HEK293T (cell line): ENCODE measurements at places on chromosomes 4 and X.

DNA sequence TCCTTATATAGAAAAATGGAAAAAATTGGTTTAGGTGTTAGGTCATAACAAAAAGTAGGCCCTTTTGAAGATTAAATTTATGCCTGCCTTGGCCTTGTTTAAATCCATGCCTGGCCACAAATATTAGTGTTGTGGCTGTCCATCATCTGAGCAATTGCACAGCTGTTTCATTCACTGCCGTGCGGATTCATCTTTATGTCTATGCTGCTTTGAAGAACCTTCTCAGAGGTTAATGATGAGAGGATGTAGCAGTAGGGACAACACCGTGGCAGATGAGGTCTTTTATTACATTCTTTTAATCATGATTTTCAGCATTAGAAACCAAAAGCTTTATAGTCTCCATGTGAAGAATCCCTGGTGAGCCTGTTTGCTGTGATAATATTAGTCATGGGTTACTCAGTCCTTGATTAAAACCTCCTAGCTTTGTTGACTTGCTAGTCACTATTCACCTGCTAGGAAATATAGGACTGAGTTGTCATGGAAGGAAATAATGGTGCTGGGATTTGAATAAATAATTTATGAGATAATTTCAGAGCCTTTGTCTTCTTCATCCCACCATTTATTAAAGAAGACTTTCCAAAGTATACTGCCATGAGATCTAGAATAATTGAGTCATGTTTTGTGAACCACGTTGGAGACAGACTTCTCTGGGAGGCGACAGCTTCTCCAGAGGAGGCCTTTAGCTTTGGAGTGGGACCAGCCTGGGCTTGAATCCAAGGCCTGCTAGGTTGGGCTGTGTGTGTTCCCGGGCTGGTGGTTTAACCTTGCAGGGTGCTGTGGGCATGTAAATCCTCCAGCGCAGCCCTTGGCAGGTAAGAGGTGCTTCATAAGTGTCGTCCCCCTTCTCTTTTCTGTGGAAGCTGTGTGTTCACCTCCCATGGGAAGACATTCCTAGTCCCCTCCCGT lies 53.5 kb downstream of the PTTG2 start:
- no peak for DNase-seq

DNA sequence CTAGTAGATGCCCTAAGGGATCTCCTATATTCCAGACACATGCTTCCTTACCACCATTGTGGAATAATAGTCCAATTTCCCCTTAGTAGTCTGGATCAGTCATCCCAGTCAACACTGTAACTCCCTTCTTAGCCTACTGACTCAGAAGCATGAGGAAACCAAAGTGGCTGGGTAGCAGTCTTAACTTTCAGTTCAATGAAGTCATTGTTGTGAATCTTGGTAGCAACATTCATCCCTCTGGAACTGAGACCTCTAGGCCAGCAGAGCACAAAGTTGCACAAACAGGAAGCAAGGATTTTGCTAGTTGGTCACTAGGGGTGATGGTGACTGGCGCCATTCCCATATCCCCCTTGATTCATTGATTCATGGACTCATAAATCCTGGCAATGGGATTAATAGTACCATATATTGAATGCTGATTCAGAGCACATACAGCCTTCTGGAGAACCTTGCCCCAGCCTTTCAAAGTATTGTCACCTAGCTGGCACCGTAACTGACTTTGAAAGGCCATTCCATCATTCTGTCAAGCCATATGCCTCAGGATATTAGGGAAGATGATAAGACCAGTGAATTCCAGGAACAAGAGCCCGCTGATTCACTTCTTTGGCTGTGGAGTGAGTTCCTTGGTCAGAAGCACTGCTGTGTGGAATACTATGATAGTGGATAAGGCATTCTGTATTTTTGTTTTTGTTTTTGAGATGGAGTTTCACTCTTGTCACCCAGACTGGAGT lies 19.7 kb upstream of the GPAT3 start:
- no peak for DNase-seq

DNA sequence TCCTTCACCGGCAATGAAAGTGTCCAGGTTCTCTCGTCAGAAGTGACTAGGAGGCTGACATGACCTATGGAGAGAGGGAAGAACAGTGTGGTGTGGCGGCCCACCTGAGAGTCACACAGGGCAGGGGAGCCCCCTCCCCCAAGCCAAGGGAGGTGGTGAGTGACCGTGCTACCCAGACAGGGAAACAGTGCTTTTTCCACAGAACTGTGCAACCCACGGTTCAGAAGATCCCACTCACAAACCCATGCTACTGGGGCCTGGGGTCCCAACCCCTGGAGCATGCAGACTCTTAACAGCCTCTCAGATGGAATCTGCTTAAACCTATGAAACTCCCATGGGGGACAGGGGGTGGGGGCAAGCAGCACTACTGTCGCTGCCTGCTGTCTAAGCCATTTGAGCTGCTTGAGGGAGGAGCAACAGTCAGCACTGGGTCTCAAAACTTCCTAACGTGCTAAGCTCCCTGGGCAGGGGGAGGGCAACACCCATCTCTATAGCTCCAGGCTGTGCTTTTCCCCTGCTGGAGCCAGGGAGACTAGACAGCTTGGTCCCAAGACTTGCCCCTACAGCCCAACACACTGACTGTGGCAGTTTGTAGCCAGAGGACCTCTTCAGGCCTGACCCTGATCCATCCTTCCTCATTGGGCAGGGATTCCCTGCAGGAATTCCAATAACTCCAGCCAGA lies 850.4 kb upstream of the AADAT start:
- DNase-seq: no peak

GRCh38 chr4:67616478-67616877 lies 58.0 kb downstream of the STAP1 start:
- no peak for DNase-seq

GRCh38 chr4:32243926-32244325 lies 1523.8 kb downstream of the PCDH7 start:
- no peak for DNase-seq

GRCh38 chr4:48781968-48782367 lies 1.9 kb upstream of the FRYL start:
- DNase-seq: no peak

DNA sequence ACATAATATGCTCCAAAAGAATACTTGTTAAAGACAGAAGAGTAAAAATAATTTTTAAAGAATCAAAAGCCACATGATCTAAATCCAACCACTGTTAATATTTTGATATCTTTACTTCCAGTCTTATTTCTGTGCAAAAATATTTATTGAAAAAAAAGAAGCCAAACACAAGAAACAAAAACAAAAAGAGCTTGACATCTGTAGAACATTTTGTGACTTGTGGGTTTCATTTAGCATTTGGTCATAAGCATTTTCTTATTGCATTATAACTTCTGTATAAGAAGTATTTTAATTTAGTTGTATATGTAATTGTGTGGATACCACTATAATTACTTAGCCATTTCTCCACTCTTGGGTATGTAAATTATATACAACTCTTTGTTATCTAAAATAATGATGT lies 63.1 kb downstream of the DIPK2B start:
- DNase-seq: no peak

DNA sequence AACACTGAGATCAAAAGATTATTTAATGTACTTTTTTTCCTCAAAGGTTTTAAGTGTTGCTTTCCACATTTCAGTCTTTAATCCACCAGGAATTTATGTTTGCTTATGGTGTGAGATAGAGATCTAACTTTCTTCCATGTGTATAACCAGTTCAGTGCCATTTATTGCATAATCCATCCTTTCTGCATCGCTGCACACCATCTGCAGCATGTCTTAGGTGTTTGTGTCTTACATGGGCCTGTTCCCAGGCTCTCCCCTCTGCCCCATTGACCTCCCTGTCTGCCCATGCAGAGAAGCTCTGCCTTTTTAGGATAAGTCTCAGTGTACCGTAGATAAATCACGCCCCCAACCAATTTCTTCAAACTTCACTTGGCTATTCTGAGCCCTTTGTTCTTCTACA lies 30.3 kb downstream of the NSDHL start:
- DNase-seq: no peak

GRCh38 chrX:48541140-48541814 lies 1.8 kb downstream of the TBC1D25 start:
- no peak for DNase-seq

- no peak for DNase-seq
Observed at GRCh38 chr4:124151031-124151430, 561.5 kb downstream of the ANKRD50 start.

GRCh38 chr4:95998311-95998710 lies 158.4 kb downstream of the PDHA2 start:
- DNase-seq: no peak

DNA sequence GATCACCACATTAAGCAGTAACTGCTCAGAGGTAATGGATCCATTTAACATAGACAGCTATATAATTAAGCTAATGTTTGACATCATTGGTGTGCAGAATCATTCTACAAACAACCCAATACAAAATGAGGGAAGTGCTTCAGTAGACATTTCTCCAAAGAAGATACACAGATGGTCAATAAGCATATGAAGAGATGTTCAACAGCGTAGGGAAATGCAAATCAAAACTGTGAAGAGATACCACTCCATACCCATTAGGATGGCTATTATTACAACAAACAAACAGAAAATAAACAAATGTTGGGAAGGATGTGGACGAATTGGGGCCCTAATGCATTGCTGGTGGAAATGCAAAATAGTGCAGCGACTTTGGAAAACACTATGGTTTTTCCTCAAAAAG lies 294.6 kb downstream of the ANK2 start:
- DNase-seq: no peak

DNA sequence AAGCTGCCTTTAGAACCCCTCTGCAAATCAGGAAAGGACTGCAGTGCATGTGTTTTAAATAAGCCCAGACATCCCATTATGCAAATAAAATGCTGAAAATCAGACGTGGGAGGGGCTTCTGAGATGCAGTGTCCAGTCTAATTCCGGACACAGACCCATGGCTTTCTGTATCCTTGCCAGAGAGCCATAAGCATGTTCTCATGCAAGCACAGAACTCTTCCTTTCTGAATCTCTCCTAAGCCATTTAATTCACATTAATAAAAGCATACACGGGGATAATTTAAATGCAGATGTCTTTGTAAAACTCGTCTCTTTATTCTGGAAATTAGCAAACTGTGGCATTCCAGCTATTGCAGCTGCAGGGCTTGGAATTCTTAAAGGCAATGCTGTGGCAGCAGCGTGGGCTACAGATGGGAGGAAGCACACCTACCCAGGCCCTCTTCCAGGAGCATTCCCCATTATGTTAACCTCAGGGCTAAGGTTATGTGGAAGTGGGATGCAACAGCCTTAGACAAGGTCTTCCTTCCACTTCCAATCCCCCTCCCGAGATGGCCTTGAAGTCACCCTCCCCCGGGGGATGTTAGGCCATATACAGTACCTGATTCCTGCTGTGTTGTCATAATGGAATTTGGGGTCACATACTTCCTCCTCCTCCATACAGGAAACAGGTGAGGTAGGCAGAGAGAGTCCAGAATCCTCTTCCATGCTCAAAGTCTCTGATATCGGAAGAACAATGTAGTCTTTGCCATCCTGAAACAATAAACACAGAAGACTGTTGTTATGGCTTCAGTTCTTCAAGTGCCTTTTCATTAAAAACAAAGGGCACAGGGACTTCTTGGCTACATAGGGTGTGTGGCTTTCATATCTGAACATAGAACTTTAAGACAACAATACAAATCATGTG lies 38.1 kb downstream of the KDR start:
- no peak for DNase-seq

GRCh38 chr4:8525383-8526120 lies 54.6 kb upstream of the GPR78 start:
- no peak for DNase-seq

DNA sequence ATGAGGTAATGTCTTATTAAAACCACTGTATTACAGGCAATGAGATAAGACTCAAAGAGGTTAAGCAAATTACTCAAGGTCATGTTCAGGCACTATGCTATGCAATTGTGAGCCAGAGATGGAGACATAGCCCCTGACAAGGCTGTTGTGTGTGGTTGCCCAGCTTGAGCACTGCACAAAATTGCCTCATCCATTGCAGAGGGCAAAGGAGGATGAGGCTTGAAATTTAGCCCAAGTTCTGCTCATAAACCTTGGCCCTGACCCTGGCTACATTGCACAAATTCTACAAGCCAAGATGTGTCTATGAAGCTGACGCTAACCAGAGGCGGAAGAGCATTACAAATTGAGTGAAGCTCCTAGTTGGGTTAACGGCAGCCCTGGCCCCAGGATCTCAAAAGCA lies 65.6 kb upstream of the PGM2 start:
- DNase-seq: no peak

- no peak for DNase-seq
Observed at GRCh38 chrX:103107836-103108235, 14.9 kb upstream of the NXF3 start.

- no peak for DNase-seq
Observed at GRCh38 chrX:31154946-31155345, 83.1 kb upstream of the FTHL17 start.

- DNase-seq: no peak
Observed at GRCh38 chr4:163476761-163477438, 3.3 kb upstream of the TKTL2 start.

- no peak for DNase-seq
Observed at GRCh38 chr4:152684007-152684406, 4.2 kb upstream of the TMEM154 start.

DNA sequence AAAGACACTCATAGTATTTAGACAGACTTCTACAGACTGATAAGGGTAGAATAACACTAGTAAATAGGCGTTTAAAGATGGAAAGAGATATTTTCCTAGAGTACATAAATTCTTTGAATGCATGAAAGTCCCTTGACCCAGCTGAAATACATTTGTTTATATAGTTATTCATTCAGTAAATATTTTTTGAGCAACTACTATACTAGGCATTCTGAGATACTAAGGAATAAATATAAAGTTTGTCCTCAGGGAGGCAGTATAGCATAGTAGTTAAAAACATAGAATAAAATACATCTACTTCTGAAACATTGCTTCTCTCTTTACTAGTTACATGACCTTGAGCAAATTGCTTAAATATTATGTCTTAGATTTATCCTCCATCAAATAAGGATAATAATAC lies 27.4 kb downstream of the HMGN5 start:
- peak; percentile 9 for DNase-seq

DNA sequence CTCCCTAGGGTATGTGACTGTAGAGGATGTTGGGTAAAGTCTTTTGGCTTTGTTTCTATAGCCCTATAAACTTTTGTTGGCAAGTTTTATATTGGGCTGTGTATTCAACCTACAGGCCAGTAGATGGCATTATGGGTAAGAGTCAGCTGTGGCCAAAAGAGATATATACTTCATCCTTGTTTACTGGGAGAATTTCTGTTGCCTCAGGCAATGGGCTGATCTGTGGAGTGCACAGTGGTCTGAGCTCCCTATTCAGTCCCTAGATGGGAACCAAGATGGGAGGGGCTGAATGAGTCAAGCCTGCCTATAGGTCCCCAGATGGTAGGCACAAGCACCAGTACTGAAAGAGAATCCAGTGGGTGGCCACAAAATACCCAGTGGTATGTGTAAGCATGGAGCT lies 580.6 kb downstream of the EPHA5 start:
- no peak for DNase-seq

GRCh38 chr4:83230928-83231327 lies 53.7 kb downstream of the COQ2 start:
- no peak for DNase-seq
